Fibroblast of upper back skin (primary cell): ENCODE measurements at places on chromosomes 5 and 9.

DNA sequence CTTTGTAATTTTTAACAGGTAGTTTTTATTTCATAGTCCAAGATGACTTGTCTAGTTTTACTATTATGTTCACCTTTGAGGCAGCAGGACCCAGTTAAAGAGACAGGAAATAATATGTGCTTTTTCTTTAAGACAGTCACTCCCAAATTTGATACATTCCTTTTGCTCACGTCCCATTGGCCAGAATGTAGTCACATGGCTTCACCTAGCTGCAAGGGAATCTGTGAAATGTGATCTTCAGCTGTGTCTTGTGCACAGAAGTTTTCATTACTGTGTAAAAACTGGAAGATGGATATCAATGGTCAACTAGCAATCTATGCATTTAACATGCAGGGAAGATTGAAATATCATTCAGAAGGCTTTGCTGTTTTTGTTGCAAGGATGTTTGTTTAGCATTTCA is 41.1 kb downstream of the XRCC4 start:
- DNase-seq, result no peak

GRCh38 chr5:22947921-22948320 is 94.8 kb upstream of the CDH12 start:
- DNase-seq, result no peak

DNA sequence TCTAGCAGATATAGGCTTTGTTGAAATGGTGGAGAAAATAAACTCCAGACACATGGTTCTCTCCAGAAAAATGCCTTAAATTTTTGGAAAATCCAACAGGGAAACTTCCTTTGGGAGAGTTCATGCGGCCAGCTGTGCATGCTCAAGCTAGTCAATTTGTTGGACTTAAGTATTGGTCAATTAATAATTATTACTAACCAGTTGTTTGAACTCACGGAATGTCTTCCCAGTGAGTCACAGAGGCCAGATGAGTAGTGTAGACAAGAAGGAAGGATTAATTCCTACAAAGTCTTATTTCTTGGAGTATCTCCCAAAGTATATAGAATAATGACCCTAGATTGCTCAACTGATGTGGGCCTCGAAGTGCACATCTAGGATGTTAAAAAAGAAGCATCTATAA is 103.6 kb downstream of the MACIR start:
- DNase-seq, result peak; percentile 85

GRCh38 chr9:37903647-37904444 is at the start of gene SLC25A51:
SLC25A51 (minus strand) TSS chr9:37904127; CDS start chr9:37888550, 15,577 bp downstream.
- peak; percentile 92 for DNase-seq

- DNase-seq, result no peak
Observed at GRCh38 chr5:122050959-122051358, 27.1 kb downstream of the LOX start.

GRCh38 chr5:74279244-74279643 is 361.3 kb downstream of the ENC1 start:
- DNase-seq, result no peak

- peak; percentile 57 for DNase-seq
Observed at GRCh38 chr5:159104051-159104651, 4.4 kb upstream of the EBF1 start.
